ENCODE measurements at places on chromosomes 2 and 18.

GRCh38 chr2:216285701-216286100 lies 86.6 kb downstream of the MARCHF4 start:
- no peak for DNase-seq

DNA sequence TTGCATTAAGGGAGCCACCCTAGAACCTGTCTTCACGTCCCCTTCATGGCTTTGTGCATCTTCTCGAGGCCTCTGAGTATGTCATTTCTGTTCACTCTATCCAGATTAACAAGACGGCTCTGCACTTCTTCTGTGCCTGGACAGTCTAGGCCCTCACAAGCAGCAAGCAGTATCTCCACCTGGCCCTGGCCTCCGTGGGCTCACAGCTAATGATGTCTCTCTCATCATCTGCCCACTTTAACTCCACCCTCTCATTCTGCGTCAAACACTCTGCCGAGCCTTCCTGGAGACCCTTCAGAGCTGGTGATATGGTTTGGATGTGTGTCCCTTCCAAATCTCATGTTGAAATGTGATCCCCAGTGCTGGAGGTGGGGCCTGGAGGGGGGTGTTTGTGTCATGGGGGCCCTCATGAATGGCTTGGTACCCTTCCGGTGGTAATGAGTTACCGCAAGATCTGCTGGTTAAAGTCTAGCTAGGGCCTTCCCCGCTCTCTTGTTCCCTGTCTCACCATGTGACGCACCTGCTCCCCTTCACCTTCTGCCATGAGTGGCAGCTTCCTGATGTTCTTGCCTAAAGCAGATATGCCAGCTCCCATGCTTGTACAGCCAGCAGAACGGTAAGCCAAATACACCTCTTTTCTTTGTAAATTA lies 132.5 kb upstream of the ID2 start:
- no peak for DNase-seq

GRCh38 chr2:86213699-86214502 lies 14.6 kb downstream of the MRPL35 start:
- DNase-seq = no peak

- DNase-seq = peak; percentile 31
Observed at GRCh38 chr18:51235009-51235789, 37.7 kb upstream of the MEX3C start.

- no peak for DNase-seq
Observed at GRCh38 chr2:8986327-8986976, 17.0 kb downstream of the MBOAT2 start.

DNA sequence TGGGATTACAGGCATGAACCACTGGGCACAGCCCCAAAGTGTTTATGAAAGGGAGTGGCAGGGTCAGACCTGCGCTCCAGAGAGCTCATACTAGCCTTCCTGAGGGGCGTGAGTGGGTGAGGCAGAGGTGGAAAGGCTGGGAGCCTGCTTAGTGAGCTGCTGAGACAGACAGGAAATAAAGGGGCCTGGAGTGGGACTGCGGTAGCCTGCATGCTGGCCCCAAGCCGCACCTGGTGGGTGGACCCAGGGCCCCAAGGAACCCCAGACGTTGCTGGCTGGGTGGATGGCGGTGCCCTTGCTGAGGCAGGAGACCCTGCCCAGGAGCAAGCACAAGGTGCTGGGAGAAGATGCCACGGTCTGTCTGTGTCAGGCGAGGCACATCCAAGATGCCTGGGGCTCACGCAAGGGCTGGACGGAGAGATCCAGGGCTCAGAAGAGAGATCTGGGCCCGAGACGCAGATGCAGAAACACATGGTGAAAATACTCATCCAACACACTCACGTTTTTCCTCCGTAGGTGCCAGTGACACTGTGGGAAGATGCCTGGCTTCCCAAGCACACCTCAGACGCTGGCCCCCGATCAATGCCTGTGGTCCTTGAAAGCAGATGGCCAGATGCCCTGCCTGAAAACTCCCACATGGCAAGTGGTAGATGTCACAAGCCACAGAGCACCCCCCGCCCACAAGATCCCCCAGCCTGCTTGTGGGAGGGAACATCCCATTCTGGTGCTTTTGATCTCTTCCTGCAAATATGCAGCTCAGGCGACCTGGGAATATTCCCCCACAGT lies 151.1 kb downstream of the GLI2 start:
- no peak for DNase-seq

GRCh38 chr2:20959252-20959651 lies 84.6 kb downstream of the APOB start:
- no peak for DNase-seq

- no peak for DNase-seq
Observed at GRCh38 chr2:162085090-162085891, 11.3 kb upstream of the DPP4 start.

GRCh38 chr2:56334622-56335021 lies 150.8 kb downstream of the CCDC85A start:
- DNase-seq = no peak

- DNase-seq = no peak
Observed at GRCh38 chr2:143833015-143833660, 686.8 kb downstream of the ZEB2 start.

DNA sequence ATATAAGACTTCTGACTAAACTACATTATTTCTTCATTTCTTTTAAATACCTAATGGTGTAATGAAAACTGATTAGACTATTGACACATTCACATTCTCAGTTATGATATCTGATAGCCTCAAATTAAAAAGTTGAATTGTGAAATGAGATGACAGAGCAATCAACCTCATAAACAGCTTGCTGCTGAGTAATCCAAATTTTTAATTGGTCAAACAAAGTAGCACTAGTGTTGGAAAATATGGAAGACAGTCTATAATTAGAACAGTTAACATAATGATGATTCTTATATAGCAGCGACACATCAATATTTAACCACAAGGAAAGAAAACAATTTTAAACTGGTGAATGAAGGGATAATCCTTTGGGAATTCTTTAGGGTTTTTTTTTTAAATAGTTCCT lies 91.9 kb upstream of the LRP1B start:
- DNase-seq = no peak

DNA sequence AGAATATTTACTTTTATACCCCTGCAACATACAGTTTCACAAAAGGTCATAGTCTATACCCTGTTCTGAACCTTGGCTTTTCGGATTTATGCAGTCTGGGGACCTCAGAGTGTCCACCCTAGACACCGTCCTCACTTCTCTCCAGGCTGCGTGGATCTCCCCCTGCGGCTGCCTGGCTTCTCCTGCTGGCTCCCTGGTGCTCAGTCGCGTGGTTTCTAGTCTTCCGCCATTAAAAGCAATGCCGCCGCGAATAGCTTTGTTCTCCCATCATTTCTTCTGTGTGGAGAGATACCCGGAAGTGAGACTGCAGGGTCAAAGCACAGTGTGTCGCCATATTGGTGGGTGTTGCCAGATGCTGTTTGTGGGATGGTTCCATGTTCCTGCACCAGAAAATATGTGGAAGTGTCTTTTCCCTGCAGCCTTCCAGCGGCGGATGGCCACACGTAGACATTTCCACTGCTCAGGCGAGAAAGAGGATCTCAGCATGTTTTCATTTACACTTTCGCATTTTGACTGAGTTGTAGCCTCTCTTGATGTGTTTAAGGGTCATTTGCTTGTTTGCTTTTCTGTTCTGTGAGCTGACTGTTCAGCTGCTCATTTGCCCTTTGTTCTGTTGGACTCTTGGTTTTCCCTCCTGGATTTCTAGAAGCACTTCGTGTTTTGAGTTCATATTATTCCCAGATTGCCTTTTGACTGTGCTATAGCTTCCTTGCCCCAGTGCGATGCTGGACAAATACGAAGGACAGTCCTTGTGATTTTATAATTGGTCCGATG lies 22.9 kb upstream of the ASB1 start:
- DNase-seq = no peak

- DNase-seq = no peak
Observed at GRCh38 chr2:17605696-17606095, 65.2 kb downstream of the VSNL1 start.

GRCh38 chr2:128452024-128452411 lies 133.3 kb upstream of the HS6ST1 start:
- DNase-seq = no peak

- DNase-seq = no peak
Observed at GRCh38 chr2:204539019-204539385, 6.3 kb upstream of the PARD3B start.

DNA sequence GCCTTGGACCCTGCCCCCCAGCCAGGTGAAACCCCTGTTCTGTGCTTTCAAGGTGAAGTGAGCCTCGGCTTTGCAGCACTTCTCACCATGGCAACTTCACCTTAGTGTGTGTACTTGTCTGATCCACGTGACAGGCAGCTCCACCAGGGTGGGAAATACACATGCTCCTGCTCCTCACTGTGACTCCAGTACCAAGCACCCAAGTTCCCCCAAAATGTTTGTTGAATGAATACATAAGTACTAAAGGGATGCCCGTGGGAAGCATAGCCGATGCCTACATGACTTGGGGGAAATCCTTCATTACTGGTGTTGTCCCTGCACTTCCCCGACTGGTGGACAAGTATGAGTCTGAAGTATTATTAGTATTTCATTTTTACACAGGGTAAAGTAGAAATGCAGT lies 41.8 kb upstream of the GBX2 start:
- DNase-seq = no peak

- DNase-seq = no peak
Observed at GRCh38 chr18:69559604-69560003, 158.9 kb downstream of the DOK6 start.

DNA sequence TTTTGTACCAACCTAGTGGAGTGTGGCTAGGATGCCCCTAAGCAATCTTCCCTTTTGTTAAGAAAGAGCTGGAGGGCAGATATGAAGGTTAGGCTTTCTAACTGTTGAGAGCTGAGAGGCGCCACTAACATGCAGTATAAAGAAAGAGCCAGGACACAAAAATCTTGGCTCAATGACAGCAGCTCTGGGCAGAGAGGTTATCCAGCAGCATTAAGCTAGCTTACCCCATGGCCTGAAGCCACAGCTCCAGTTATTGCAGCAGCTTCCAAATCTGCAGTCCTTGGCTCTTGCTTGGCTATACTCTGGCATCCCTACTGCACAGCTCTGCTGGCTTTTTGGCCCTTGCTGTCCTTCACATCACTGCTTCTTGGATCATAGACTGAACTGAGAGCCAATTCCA lies 213.4 kb downstream of the GPD2 start:
- no peak for DNase-seq

GRCh38 chr2:239507576-239508258 lies 106.9 kb upstream of the HDAC4 start:
- DNase-seq = no peak

DNA sequence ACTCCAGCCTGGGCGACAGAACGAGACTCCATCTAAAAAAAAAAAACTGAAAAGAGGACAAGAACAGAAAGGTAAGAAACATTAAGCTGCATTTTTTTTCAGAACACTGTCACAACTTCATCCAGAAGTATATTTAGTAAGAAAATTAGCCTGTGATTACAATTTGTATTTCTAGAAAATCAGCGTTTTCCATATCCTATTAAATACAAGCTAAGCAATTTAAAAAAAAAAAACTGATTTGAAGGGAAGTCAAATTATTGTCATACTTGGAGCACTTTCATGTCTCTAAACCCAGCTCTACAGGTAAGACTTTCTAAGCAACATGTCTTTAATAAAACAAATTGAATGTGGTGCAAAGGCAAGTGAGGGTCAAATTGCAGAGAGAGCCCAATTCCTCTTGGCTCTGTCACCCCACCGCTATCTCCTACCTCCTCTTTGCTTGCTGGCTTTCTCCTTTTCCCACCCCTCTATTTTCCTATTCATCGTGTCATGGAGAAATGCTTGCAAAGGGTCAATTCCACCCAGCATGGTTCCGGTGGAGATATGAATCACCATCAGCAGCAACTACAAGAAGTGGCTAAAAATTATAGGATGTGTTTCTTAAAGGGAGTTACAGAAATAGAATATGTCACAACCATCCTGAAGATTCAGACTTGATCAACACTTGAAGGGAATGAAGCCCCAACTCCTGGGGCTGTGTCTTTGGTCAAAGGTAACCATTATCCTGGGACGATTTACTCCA lies 68.4 kb upstream of the BCL11A start:
- no peak for DNase-seq

DNA sequence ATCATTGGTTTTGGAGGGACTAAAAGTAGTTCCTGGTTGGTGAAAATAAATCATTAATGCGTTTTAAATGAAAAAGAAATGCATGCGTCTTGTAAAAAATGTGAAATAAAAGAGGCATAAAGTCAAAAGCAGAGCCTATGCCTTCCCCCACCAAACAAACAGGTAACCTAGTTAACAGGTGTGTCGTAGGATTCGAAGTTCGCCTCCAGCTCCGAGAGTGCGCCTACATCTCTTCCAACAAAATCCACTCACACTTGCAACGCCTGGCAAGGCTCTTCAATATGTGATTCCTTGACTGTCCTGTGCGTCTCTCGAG lies 677 bp upstream of the SMAD4 start:
- DNase-seq = no peak

All from T1000 (cell line).